HFFc6 (cell line): ENCODE measurements at places on chromosomes 2 and 18.

- no peaks in the 10 kb centered on the region for H3K27me3 ChIP-seq
- peaks cover 22% of the 10 kb centered on the region for H3K4me1 ChIP-seq
- no peak for DNase-seq
- peak overlapping the region; percentile 42; the same call in 1 of the 2 replicates for H3K27ac ChIP-seq
- no peak overlapping the region for H3K4me3 ChIP-seq
- no peaks in the 10 kb centered on the region for H3K36me3 ChIP-seq
These were observed 31.0 kb downstream of the RBBP8 start for GRCh38 chr18:22964116-22964515.

- DNase-seq, result no peak
- H3K27ac ChIP-seq, result no peak overlapping the region
- H3K36me3 ChIP-seq, result peaks cover 4% of the 10 kb centered on the region; the same call in 1 of the 2 replicates
- H3K4me3 ChIP-seq, result no peak overlapping the region
- H3K4me1 ChIP-seq, result peaks cover 61% of the 10 kb centered on the region
- no peaks in the 10 kb centered on the region for H3K27me3 ChIP-seq
These were observed 213.1 kb downstream of the BABAM2 start for GRCh38 chr2:28103611-28104010.

- no peaks in the 10 kb centered on the region for H3K4me1 ChIP-seq
- H3K36me3 ChIP-seq, result no peaks in the 10 kb centered on the region
- H3K27ac ChIP-seq, result no peak overlapping the region
- DNase-seq, result no peak
- H3K27me3 ChIP-seq, result no peaks in the 10 kb centered on the region
These were observed 91.0 kb upstream of the CDH19 start for GRCh38 chr18:66694852-66695251.

DNA sequence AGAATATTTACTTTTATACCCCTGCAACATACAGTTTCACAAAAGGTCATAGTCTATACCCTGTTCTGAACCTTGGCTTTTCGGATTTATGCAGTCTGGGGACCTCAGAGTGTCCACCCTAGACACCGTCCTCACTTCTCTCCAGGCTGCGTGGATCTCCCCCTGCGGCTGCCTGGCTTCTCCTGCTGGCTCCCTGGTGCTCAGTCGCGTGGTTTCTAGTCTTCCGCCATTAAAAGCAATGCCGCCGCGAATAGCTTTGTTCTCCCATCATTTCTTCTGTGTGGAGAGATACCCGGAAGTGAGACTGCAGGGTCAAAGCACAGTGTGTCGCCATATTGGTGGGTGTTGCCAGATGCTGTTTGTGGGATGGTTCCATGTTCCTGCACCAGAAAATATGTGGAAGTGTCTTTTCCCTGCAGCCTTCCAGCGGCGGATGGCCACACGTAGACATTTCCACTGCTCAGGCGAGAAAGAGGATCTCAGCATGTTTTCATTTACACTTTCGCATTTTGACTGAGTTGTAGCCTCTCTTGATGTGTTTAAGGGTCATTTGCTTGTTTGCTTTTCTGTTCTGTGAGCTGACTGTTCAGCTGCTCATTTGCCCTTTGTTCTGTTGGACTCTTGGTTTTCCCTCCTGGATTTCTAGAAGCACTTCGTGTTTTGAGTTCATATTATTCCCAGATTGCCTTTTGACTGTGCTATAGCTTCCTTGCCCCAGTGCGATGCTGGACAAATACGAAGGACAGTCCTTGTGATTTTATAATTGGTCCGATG, 22.9 kb upstream of the ASB1 start:
- no peak for DNase-seq
- no peak overlapping the region for H3K27ac ChIP-seq
